ENCODE measurements at places on chromosomes 1 and 21. TPM values are rescaled to one million over a fixed set of nuclear protein-coding genes. Genes with fewer than 3 reads are reported as not detected.

DNA sequence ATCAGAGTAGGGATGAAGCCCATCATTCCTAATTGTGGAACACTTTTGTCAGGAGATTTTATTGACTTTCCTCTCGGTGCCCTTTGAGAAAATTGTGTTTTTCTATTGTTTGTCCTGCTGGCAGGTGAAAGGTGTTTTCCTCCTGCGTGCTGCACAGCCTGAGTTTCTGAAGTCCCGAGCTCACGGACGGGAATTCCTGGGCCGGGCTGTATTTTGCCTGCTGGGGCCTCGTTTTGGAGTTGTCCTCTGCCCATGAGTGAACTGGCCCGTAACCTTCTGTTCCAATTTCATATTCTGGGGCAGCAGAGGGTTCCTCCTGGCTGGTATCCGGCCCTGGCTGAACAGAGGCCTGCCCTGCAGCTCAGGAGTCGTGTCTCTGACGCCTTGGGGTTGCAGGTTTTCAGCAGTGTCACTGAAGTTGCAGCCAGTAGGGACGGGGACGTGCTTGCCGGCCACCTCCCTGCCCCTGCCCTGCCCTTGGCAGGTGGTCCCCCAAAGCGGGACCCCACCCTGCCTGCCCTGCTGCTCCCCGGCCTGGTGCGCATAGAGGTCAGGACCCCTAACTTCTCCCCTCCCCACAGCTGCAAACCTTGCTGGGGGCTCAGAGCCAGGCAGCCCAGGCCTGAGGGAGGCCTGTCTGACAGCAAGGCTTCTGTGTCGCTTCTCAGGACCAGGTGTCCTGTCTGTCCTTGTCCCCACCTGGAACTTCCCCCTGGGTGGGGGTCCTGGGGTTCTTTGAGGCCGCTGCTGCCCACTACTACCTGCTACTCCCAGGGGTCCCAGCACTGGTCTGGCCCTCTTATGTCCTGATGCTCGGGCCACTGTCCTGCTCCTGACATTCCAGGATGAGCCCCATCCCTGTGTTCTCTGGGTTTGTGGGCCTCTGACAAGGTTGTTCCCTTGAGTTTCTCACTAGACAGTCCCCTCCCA lies 49.0 kb downstream of the SLX9 start:
- H3K36me3 ChIP-seq, result no peaks in the 10 kb centered on the region
- no peak overlapping the region for H3K4me3 ChIP-seq
- H3K4me1 ChIP-seq, result peaks cover 37% of the 10 kb centered on the region
- peak overlapping the region; percentile 71 for H3K27ac ChIP-seq

DNA sequence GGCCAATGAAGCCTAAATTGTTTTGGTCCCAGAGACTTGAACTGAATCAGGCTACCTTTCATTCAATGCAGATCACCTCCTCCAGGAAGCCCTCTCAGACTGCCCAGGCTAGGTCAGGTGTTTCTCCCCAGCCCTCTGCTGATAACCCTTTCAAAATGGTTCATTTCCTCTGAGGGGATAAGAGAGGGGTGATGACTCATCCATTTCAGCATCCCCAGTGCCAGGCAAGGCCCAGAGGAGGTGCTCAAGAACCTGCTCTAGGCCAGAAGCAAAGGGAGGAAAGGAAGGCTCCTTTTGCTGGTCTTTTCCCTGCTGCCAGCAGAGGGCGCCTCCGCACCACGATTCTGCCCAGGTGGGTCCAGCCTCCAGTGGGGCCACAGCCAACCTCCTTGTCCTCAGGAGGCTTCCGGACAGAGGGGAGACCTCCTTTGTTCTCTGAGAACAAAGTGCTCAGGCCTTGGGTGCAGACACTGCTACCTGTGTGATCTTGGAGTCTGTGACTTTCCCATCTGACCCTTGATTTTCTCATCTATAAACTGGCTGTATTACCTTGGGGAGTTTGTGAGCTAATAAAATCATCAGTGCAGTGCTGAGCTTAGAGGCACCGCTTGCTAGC lies 45.3 kb upstream of the ARHGEF10L start:
- no peaks in the 10 kb centered on the region for H3K4me1 ChIP-seq
- no peak overlapping the region for H3K4me3 ChIP-seq
- no peaks in the 10 kb centered on the region for H3K36me3 ChIP-seq
- H3K27ac ChIP-seq, result no peak overlapping the region

Gene NIBAN1
- total RNA-seq, result 248 TPM

- DNase-seq, result no peak
- no peaks in the 10 kb centered on the region for H3K36me3 ChIP-seq
- H3K4me1 ChIP-seq, result peaks cover 35% of the 10 kb centered on the region
- no peak overlapping the region for H3K27ac ChIP-seq
- H3K27me3 ChIP-seq, result peaks cover 100% of the 10 kb centered on the region
- H3K4me3 ChIP-seq, result no peak overlapping the region
These were observed 1.7 kb upstream of the GRIK3 start for GRCh38 chr1:37035796-37036666.

Gene B3GALT6
- total RNA-seq, result 7.9 TPM

- H3K4me1 ChIP-seq, result no peaks in the 10 kb centered on the region
- DNase-seq, result no peak
- H3K36me3 ChIP-seq, result no peaks in the 10 kb centered on the region
- no peak overlapping the region for H3K4me3 ChIP-seq
These were observed 215.5 kb upstream of the USP25 start for GRCh38 chr21:15514073-15514946.

- H3K36me3 ChIP-seq, result no peaks in the 10 kb centered on the region
- H3K4me1 ChIP-seq, result peaks cover 18% of the 10 kb centered on the region
- H3K4me3 ChIP-seq, result no peak overlapping the region
- H3K27ac ChIP-seq, result no peak overlapping the region
- no peaks in the 10 kb centered on the region for H3K27me3 ChIP-seq
These were observed 7.1 kb upstream of the DIPK1A start for GRCh38 chr1:92968138-92969032.

Gene C1QA
- total RNA-seq, result 70.1 TPM

Gene LAMC1
- 84.1 TPM for total RNA-seq

Gene SMPDL3B
- total RNA-seq, result not detected

- H3K36me3 ChIP-seq, result peaks cover 54% of the 10 kb centered on the region
- H3K27ac ChIP-seq, result no peak overlapping the region
- H3K4me1 ChIP-seq, result peaks cover 20% of the 10 kb centered on the region
- DNase-seq, result no peak
- no peak overlapping the region for H3K4me3 ChIP-seq
These were observed 34.2 kb downstream of the DIP2A start for GRCh38 chr21:46492851-46493250.

DNA sequence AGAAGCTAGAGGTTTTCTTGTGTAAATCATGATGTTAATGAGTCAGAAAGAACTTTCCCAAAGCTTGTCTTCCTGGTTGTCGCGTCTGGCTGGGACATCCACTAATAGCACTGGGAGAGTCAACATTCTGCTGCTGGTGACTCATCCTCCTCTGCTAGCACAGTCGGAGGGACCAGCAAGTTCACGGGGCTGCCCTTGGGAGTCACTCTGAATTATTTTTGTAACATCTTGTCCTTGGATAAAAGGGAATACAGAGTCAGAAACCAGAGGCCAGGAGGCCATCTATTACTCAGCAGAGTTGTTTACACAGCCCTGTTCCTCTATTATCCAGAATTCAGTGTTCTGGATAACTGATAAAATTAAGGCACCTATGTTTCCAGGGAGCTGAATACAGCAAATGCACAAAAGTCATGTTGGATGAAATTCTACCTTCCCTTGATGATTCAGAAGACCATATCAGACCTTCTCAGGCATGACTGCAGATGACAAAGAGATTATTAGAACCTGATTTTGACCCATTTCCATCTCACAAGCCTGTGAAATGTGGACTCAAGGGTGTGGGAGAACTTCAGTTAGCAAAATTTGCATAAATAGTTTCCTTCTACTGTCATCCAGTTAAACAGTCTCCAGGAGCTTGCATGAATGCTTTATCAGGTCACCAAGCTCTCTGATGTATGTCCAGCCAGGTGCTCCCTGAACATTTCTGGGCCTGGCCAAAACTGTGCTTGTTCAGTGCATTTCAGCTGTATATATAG lies 68.1 kb downstream of the JAK1 start:
- H3K4me1 ChIP-seq, result peaks cover 87% of the 10 kb centered on the region
- DNase-seq, result peak; percentile 79
- peak overlapping the region; percentile 85 for H3K27ac ChIP-seq
- H3K27me3 ChIP-seq, result no peaks in the 10 kb centered on the region
- no peaks in the 10 kb centered on the region for H3K36me3 ChIP-seq
- peak overlapping the region; percentile 16 for H3K4me3 ChIP-seq

- H3K4me3 ChIP-seq, result no peak overlapping the region
- no peak overlapping the region for H3K27ac ChIP-seq
- H3K4me1 ChIP-seq, result no peaks in the 10 kb centered on the region
- H3K36me3 ChIP-seq, result no peaks in the 10 kb centered on the region
These were observed 81.5 kb upstream of the LPGAT1 start for GRCh38 chr1:211912038-211912437.

DNA sequence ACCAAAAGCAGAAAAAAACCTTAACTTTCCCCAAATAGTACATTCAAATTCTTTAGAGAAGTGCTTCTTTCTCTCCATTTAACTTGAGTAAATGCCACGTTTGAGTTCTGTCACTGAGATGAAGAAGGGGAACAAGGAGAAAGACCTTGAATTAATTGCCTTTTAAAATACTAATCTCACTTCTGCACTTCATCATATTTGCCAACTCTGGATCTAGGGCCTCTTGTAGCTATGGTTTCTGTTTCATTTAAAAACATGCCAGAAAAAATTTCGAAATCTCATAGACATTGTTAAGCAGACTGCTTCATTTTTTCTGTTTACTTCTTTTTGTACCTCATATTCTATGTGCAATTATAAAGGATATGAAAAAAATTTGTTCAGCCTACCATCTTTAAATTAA lies 24.6 kb downstream of the MIXL1 start:
- H3K27ac ChIP-seq, result no peak overlapping the region
- H3K4me3 ChIP-seq, result no peak overlapping the region
- no peak for DNase-seq
- peaks cover 19% of the 10 kb centered on the region for H3K4me1 ChIP-seq
- peaks cover 36% of the 10 kb centered on the region for H3K36me3 ChIP-seq

Gene AK5
- 1.0 TPM for total RNA-seq

DNA sequence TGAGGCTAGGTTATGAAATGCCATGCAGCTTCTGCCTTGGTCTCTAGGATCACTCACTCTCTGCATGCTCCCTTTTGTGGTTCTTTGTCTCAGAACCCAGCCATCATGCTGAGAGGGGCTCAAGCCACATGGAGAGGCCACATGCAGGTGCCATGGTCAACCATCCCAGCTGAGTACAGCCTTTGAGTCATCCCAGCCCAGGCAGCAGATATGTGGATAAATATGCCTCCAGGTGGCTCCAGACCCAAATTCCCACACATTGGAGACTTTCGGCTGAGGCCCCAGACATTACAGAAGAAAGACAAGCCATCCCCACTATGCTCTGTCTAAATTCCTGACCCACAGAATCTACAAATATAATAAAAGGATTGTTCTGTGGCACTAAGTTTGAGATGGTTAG lies 102.0 kb downstream of the LHX9 start:
- no peaks in the 10 kb centered on the region for H3K4me1 ChIP-seq
- no peak for DNase-seq
- no peaks in the 10 kb centered on the region for H3K27me3 ChIP-seq
- no peak overlapping the region for H3K4me3 ChIP-seq
- H3K27ac ChIP-seq, result no peak overlapping the region
- H3K36me3 ChIP-seq, result no peaks in the 10 kb centered on the region

Gene MCOLN2
- 0.19 TPM for total RNA-seq

DNA sequence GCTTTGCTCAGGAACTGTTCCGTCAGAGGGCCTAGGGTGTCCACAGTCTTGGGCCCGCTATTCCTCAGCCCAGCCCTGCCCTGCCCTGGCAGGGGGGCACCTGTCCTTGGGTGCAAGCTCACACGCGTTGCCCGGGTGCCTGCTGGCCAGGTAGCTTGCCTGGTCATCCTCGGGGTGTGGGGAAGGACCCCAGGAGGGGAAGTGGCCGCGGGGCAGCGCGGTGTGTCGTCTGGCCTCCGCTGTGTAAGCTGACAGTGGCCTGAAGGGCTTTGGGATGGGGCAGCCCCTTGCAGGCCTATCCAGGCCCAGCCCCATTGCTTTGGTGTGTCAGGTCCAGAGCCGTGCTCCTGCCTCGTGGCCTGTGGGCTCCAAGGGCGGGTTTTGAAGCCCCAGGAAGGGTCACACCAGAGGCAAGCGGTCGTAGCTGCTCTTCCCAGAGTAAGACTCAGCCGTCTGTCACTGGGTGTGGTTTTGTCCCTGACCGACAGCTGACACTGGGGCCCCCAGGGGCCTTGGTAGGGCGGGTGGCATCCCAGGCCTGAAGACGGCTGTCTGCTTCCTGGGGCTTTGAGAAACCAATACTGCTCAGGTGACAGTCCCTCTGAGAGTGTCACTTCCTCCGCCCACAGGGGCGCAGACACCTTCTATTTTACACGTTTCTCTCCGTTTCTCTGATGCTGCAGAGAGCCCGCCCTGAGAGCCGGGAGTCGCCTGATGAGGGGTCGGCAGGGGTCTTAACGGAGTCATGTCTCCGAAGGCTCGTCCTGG lies 72.1 kb downstream of the SKI start:
- H3K36me3 ChIP-seq, result peaks cover 24% of the 10 kb centered on the region
- peaks cover 76% of the 10 kb centered on the region for H3K4me1 ChIP-seq
- peak overlapping the region; percentile 91 for H3K27ac ChIP-seq
- peak overlapping the region; percentile 58 for H3K4me3 ChIP-seq
- H3K27me3 ChIP-seq, result no peaks in the 10 kb centered on the region
- no peak for DNase-seq

DNA sequence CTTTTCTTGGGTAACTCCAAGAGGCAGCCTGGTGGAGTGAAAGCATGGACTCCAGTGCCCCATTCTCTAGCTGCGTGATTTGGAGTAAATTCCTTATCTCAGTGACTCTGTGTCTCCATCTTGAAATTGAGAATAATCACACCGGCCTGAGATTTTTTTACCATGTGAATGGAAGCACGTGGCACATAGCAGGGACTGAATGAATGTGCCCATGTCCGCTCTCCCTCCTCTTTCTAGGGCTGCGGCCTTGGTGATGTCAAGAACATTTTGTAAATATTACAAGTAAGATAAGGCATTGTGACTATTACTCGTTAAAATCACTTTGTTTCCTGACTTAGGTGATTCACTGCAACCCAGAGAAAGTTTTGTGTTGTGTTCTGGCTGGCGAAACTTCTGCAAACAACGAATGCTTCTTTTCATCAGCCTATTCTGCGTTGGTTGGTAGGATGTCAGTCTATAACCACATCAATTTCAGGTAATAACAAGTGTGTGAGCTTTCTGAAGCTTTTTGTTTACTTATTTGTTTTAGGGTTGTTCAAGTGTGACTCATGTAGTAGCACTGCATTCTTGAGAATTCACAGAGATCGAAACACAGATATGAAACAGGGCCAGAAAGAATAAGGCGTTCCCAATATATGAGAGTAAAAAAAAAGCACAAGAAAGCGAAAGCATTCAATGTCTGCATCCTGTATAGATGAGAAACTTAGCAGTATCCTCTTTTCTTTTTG lies 135.7 kb upstream of the SLC45A1 start:
- no peaks in the 10 kb centered on the region for H3K36me3 ChIP-seq
- peak overlapping the region; percentile 62 for H3K27ac ChIP-seq
- peaks cover 6% of the 10 kb centered on the region for H3K4me1 ChIP-seq
- H3K4me3 ChIP-seq, result no peak overlapping the region

GRCh38 chr1:193785850-193786420 lies 599.5 kb upstream of the B3GALT2 start:
- no peaks in the 10 kb centered on the region for H3K36me3 ChIP-seq
- no peak overlapping the region for H3K4me3 ChIP-seq
- no peak for DNase-seq
- no peaks in the 10 kb centered on the region for H3K4me1 ChIP-seq
- no peaks in the 10 kb centered on the region for H3K27me3 ChIP-seq
- H3K27ac ChIP-seq, result no peak overlapping the region
